ENCODE measurements at places on chromosomes 16 and 17. TPM values are rescaled to one million over a fixed set of nuclear protein-coding genes. Genes with fewer than 3 reads are reported as not detected.

Gene C1QTNF8
- total RNA-seq, result not detected

Gene CHST4
- total RNA-seq, result not detected

DNA sequence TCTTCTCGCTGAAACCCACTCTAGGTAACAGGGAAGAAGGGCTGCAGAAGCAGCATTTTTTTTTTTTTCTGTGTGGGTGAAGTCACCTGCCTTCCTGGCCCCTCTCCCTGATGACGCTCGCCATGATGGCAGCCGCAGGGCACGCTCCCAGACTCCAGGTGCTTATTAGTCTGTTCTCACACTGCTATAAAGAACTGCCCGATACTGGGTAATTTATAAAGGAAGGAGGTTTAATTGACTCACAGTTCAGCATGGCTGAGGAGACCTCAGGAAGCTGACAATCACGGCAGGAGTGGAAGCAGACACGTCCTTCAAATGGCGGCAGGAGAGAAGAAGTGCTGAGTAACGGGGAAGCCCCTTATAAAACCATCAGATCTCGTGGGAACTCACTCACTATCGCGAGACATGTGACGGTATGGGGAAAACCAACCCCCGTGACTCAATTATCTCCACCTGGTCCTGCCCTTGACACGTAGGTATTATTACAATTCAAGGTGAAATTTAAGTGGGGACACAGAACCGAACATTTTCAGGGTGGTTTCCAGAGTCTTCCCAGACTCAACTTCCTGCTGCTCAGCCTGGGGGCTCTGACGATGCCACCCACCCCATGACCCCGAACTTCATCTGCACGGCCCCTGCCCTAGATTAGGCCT lies 34.9 kb upstream of the NLRP1 start:
- no peak for DNase-seq

- DNase-seq, result no peak
Measured at GRCh38 chr17:7056386-7056785, 12.5 kb upstream of the SLC16A11 start.

Gene C17orf100
- total RNA-seq, result 2.7 TPM

Gene KRT24
- total RNA-seq, result not detected

DNA sequence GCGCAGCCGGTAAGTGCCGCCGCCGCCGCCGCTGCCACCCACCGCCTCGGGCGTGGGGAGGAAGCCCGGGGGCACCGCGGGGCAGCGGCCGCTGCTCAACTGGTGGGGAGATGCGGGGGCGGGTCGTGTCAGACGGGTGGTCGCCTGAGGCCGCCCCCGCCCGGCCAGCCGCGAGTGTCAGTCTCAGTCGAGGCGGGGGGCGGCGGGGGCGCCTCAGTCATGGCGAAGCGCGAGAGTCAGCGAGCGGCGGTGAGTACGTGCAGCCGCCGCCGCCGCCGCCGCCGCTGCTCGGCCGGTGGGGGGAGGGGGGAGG lies 76.2 kb downstream of the CHD9 start:
- no peak for DNase-seq

DNA sequence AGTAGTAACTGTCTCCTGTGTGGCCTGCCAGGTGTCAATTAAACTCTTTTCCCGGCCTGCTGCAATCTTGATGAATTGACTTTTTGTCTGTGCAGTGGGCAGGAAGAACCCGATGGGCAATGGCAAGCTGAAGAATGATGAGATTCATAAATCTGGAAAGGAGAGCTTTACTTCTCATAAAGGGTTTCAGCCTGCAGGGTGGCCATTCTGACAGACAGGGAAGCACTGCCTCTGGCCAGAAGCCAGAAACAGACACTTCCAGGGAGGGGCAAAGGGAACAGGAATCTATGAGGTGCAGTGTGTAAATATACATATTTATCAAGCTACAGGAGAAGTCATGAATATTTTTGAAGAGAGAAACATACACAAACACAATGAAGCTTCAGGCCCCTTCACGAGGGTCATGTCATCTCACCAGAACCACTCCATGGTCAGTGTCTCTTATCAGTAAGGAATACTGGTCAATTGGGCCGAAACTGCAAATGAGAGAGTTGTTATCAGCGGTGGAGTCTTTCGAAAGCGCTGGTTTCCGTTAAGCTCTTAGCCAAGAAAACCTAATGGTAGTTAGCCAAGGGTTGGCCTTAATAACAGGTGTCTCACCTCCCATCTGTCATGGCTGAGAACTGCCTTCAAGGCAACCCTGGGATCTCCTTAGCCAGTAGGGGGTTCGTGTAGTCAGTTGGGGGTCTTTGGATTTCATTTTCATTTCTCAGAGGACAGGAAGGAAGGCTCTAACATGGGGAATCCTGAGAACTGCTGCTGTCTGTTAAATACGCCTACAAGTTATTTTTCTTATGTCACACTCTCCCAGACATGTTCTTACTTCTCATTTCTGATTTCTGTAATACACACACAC lies 1.2 kb upstream of the NARF start:
- no peak for DNase-seq

DNA sequence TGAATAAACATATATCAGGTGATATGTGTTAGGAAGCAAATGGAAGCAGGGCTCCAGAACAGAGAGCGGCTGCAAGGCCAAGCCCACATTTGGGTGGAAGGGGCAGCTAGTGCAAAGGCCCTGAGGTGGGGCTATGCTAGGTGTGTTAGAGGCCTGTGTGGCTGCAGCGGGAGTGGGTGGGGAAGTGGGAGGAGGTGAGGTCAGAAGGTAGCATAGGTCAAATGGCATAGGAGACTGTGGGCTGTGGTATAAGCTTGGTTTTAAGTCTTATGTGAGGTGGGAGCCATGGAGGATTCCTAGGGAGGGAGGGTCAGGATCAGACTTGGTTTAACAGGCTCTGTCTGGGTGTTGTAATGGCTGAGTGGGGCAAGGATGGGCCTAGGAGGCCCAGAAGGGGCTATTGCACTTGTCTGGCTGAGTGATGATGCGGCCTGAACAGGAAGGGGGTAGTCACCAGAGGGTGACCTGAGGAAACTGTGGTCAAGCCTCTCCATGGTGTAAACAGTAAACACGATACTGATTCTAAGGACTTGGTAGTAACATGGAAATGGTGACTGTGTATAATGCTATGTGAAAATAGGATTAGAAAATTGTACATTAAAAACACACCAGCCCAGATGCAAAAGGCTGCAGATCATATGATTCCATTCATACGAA lies 31.1 kb downstream of the RAI1 start:
- DNase-seq, result peak; percentile 87

Gene MT1A
- 16.4 TPM for total RNA-seq

DNA sequence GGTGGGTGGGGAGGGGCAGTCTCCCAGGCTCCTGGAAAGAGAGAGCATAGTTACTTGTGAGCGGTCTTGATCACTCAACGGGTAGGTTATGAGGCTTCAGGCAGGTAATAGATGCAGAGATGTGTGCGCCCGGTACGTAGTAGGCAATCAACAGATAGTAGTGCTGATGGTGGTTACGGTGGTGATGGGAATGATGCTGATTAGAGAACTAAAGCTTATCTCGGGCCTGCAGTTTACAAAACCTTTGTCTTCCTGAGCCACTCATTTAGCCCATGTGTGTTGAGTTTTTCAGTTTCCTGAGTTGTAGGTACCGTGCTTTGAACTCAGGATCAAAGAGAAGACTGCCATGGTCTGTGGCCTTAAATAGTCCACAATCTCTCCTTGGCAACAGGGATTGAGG lies 401.0 kb downstream of the SNX29 start:
- DNase-seq, result no peak

Gene GPR179
- total RNA-seq, result not detected

- no peak for DNase-seq
Measured at GRCh38 chr17:71023249-71024030, 854.1 kb downstream of the KCNJ2 start.

- no peak for DNase-seq
Measured at GRCh38 chr16:87742781-87743490, 22.9 kb downstream of the KLHDC4 start.

Gene PLA2G10
- total RNA-seq, result not detected

GRCh38 chr16:27427538-27427937 lies 25.6 kb downstream of the IL21R start:
- no peak for DNase-seq

GRCh38 chr17:74307984-74308773 lies 17.8 kb upstream of the KIF19 start:
- DNase-seq, result peak; percentile 27

GRCh38 chr17:67475161-67475937 lies 98.3 kb downstream of the PITPNC1 start:
- DNase-seq, result peak; percentile 60

DNA sequence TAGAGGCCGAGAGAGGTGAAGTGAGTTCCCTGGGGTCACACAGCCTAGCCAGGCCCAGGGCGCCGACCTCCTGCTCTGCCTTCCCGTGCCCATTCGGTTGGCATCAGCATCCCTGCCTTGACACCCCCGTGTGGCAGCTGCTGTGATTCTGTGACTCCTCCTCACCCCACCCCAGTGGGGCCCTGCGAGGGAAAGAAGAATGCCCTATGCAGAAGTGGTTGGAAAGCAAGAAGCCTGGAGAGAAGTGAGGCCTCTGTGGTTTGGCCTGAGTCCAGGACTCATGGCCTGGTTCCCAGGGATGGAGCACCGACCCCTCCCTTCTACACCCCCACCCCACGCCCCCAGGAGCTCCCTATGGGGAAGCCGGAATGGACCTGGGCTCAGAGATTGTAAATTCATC lies 296.2 kb downstream of the SEC14L1 start:
- no peak for DNase-seq

- no peak for DNase-seq
Measured at GRCh38 chr17:17304521-17304985, 1.4 kb downstream of the NT5M start.
